Memory B cell (primary cell): ENCODE measurements at places on chromosomes 5 and 9.

DNA sequence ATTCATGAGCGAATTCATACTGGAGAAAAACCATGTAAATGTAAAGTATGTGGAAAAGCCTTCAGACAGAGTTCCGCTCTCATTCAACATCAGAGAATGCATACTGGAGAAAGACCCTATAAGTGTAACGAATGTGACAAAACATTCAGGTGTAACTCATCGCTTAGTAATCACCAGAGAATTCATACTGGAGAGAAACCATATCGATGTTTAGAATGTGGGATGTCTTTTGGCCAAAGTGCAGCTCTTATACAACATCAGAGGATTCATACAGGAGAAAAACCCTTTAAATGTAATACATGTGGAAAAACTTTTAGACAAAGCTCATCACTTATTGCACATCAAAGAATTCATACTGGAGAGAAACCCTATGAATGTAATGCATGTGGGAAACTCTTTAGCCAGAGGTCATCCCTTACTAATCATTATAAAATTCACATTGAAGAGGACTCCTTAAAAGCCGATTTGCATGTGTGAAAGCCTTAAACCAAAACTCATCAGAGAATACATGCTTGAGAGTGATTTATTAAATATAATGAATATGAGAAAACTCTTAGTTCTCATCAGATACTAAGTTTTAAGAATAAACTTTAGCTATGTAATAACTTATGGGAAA lies 11.8 kb upstream of the ZFP2 start:
- no peak for DNase-seq

DNA sequence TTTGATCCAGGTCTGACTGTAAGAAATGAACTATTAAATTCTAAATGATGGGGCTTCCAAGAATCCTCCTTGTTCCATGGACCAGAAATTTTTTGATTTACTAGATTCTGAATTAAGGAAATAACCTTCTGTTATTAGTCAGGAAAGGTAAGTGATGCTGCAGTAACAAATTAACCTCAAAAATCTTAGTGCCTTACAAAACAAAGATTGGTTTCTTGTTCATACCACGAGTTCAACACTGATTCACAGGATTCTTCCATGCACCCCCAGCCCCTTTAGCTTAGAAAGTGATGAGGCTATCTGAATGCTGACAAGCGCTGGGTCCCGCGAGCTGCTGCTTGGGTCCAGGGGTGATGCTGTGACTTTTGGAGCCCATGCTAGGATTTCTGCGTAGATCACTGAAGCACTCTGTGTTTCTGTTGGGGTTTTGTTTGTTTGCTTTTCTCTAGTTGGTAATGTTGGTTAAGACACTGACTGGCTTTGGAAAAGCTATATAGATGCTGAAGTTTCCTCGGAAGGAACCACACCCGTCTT lies 52.3 kb downstream of the COL15A1 start:
- no peak for DNase-seq

DNA sequence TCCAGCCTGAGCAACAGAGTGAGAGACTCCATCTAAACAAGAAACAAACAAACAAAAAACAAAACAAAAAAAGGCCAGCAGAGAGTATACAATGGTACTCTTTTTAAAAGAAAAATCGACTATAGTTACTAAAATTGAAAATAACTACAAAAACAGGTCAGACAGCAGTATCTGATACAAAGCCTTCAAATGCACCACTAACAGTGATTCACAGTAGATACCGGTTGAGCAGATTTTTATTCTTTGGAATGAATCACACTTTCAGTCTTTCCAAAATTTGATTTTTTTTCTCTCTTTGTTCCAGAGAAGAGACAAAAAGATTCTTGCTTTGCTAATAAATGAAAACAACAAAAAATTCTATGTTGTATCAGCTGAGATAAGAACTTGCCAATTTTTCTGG lies 36.9 kb downstream of the ROR2 start:
- no peak for DNase-seq

DNA sequence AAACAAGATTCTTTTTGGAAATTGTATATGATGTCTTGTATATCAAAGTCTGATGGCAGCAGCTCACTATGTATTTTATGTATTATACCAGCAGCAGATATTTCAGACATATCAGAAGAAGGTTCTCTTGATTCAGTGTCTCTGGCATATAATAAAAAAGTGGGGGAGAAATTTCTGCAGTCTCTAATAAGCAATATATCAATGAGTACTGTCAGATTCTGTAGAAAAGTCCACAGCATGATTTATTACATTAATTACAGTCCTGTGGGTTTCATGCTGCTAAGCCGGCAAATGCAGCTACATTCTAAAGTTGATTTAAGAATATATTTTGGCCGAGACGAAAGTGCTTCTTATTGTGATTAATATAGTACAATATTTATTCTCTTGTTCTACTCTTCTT lies 113.1 kb downstream of the KIAA1958 start:
- no peak for DNase-seq

GRCh38 chr5:139847790-139848507 lies 52.3 kb downstream of the PSD2 start:
- DNase-seq = peak; percentile 79

DNA sequence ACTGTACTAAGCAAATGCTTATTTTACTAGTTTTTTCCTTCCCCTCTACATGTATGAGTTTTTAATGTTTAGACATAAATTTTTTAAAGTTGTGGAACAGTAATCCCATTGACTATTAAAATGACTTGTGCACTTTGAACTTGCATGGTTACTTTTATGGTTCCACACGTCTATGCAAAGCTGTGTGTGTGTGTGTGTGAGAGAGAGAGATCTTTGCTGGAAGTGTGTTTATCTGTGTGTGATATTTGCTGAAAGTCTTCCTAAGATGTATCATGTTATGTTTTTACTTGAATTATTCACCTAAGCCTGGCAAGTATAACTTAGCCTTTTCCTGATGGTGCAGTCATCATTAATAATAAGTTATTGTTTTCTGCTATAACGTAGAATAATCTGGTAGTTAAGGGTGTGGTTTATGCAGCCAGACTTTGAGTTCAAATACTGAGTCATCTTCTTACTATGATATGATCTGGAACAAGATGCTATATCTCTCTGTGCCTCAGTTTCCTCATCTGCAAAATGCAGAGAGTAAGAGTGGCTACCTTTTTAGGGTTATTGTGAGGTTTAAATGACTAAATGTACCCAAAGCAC lies 138.6 kb downstream of the SMARCA2 start:
- no peak for DNase-seq

- DNase-seq = no peak
These were observed 91.8 kb downstream of the UBE2R2 start for GRCh38 chr9:33908749-33909148.

- no peak for DNase-seq
These were observed 71.0 kb downstream of the USP20 start for GRCh38 chr9:129906298-129906697.

DNA sequence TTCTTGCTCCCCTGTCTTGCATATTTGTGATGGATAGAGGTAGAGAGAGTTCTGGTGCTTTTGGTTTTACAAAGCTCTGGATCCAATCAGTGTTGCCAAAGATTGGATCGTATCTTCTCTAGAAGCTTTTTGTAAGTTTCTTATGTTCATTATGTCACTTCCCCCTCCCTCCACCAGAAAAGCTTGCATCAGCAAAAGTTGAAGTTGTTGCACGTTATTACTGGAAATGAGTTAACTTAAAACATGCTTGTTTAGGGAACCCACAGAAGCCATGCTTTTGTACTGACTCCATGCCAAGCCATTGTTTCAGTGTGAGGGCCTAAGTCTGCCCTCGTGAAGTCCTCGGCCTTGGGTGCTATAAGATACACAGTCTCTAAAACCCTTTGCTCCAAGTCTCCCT lies 186.5 kb downstream of the ERCC6L2 start:
- no peak for DNase-seq

DNA sequence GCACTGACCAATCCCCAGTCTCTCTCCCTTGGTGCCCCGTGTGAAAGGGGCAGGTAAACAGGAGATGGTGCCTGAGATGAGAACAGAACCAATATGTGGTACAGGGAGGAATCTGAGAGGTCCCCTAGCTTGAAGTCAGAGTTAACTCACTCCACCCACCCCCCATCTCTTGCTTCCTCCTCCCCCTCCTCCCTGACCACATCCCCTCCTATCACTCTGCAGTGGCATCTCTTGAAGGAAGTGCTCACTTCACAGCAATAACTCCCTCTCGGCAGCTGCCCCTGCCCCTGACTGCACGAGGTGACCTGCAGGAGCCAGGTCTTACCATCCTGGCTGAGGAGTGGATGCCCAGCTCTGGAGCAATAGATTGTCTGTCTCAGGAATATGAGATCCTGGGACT lies 224.0 kb downstream of the GAS1 start:
- DNase-seq = no peak

- no peak for DNase-seq
These were observed 86.6 kb upstream of the EQTN start for GRCh38 chr9:27383524-27383923.

- DNase-seq = no peak
These were observed 18.5 kb downstream of the IFNA5 start for GRCh38 chr9:21286659-21287058.

- DNase-seq = no peak
These were observed 40.2 kb upstream of the TEX48 start for GRCh38 chr9:114722081-114722621.

DNA sequence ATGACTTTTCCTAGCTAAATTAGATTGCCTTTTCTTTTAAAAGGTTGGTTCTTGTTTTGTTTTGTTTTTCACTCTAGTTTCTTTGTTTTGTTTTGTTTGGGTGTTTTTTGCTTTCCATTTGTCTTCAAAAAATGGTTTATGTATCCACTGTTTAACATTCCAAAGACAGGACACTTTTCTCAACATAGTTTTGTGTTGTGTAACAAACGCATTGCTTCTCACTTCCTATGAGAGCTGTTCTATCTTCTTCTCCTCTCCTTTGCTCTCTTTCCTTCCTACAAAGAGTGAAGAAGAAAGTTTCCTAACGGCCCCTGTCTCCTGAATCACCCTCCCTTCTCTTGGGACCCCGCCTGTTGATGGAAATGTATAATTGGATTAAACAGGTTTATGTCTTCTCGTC lies 539.7 kb downstream of the ACTL7B start:
- no peak for DNase-seq

GRCh38 chr5:168013546-168013945 lies 277.9 kb upstream of the WWC1 start:
- DNase-seq = no peak

- no peak for DNase-seq
These were observed 624.2 kb upstream of the ZNF608 start for GRCh38 chr5:125370461-125371205.

DNA sequence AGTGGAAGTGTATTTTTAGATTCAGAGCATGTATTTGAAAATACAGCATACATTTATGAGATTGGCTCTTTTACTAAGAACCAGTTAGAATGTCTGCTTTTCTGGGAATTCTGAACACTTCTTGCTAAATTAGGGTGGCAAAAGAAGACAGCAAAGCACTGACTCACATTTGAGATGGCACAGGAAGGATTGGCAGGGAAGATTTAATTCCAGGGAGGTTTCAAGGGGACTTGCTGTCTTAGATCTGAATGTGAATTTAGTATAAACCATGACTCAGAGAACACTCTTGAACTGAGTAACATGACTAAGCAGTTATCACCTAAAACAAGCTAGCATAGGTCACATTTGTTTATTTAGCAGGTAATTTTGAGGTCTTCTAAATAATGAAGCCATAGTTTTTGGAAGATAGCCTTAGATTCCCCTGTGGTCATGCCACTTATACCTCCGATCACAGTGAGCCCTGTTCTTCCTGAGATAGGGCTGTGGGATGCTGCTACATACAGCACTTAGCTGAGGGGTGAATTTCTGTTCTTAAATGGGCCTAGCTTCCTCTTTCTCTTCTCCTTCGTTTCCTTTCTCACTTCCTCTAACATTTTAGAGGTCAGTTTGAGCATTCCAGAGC lies 173.8 kb downstream of the PCSK1 start:
- DNase-seq = no peak

GRCh38 chr5:9927106-9927505 lies 297.0 kb upstream of the TAS2R1 start:
- DNase-seq = no peak

DNA sequence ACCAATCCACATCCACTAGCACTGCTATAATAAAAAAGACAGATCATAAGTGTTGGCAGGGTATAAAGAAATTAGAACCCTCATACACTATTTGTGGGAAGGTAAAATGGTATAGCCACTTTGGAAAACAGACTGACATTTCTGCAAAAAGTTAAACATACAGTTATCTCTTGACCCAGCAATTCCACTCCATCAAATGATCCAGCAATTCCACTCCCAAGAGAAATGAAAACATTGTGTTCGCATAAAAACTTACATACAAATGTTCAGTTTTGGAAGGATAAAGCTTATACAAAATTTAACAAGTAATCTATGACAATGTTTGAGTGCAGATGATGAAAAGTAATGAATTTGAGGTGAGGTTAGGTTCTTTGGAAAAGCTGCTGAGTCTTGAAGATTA lies 2.1 kb downstream of the KIF27 start:
- no peak for DNase-seq

DNA sequence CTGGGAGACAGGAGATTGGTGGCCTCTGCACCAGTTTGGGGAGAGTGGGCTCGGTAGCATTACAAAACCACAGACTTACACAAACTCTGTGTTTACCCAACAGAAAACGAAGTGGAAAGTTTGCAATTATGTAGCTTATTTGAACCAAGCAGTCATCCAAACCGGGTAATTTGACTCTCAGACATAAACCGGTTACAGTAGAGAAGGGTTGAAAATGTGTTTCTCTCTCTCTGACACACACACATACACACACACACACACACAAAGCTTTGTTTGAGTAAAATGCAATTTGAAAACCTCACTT lies 97.1 kb upstream of the ZNF608 start:
- DNase-seq = no peak

DNA sequence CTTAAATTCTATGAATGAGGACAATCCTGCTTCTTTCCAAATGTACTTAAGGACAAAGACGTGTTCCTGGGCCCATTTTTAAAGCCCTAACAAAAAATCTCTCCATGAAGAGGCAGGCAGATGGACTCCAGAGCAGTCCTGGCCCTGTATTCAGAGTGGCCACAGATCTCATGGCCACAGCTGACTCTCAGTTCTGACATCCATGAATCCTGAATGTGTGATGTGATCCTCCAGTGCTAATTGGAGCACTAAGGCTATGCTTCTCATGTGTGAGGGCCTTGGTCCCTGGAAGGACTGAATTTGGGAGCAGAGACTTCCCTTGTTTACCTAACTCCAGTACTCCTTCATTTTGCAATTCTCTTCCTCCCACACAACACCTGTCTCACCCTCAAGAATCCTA lies 373.0 kb downstream of the AGTPBP1 start:
- no peak for DNase-seq

- DNase-seq = no peak
These were observed 72.6 kb downstream of the ZNF354C start for GRCh38 chr5:179132586-179133355.

DNA sequence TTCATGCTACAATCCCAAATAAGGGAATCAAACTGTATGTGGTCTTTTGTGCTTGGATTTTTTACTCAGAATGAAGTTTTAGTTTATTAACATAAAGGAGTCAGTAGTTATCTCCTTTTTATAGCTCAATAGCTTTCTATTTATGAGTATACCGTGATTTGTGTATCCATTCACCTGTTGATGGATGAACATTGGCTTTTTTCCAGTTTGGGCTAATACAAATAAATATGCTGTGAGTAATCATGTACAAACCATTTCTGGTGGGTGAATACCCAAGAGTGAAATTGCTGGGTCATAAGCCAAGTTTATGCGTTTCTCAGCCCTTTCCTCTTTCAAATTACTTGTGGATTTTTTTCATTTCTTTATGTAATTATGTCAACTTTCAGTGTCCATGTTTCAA lies 395.3 kb downstream of the OSTF1 start:
- no peak for DNase-seq

- no peak for DNase-seq
These were observed 205.9 kb downstream of the AUH start for GRCh38 chr9:91155746-91156376.
